Inflammatory macrophage treated with lipopolysaccharide for 1 hour (primary cell): ENCODE measurements at places on chromosomes 6 and 20.

DNA sequence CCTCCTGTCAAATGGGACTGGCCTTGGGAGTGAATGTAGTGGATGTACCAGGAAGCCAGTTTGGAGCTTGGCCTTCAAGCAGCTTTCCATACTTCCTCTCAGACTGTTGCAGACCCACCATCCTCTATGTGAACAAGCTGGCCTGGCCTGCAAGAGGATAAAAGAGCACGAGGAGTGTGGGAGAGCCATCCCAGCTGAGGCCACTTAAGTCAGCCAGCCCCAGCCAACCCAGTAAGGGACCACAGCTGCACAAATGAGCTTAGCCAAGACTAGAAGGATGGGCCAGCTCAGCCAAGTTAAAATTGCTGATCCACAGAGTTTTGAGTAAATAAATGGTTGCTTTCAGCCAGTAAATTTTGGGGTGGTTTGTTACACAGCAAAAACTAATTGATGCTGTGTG lies 156.9 kb upstream of the SOX4 start:
- no peak for DNase-seq

GRCh38 chr6:144362042-144363018 lies 77.2 kb downstream of the UTRN start:
- DNase-seq, result peak; percentile 49

DNA sequence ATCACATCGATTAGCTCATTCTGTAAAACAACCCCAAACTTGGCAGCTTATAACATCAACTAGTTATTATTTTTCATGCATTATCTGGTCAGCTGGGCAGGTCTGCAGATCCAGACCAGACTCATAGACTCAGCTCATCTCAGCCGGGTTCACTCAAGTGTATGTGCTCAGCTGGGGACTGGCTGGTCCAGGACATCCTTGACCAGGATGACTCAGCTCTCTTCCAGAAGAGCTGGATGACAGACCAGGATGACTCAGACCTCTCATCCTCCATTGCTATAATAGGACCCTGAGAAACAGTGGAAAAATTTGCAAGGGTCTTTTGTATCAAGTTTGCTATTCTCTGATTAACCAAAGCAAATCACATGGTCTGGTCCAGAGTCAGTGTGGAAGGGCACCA lies 312.5 kb upstream of the PLCB4 start:
- no peak for DNase-seq

DNA sequence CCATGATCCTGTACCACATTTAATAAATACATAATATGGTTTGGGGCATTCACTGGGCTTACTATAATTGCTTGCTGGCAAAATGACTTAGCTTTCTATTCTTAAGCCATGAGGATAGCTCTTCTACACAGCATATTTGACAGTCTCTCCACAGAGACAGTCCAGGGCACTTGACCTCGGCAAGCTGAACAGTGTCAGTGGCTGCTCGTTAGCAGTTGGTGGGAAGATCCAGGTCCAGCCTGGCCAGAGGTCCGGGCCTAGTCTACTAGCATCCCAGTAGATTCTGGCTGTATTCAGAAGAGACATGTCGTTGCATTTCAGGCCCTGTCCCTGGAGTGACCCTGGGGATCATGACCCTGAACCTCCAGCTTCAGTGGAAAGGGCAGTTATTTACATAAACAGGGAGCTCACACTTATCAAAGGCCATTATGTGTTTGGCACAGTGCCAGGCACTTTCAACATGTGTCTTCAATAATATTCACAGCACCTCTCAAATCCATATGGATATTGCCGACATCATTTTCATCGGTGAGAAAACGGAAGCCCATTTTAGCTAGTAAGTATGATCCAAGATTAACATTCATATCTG lies 139.0 kb downstream of the IMPG1 start:
- DNase-seq, result no peak

DNA sequence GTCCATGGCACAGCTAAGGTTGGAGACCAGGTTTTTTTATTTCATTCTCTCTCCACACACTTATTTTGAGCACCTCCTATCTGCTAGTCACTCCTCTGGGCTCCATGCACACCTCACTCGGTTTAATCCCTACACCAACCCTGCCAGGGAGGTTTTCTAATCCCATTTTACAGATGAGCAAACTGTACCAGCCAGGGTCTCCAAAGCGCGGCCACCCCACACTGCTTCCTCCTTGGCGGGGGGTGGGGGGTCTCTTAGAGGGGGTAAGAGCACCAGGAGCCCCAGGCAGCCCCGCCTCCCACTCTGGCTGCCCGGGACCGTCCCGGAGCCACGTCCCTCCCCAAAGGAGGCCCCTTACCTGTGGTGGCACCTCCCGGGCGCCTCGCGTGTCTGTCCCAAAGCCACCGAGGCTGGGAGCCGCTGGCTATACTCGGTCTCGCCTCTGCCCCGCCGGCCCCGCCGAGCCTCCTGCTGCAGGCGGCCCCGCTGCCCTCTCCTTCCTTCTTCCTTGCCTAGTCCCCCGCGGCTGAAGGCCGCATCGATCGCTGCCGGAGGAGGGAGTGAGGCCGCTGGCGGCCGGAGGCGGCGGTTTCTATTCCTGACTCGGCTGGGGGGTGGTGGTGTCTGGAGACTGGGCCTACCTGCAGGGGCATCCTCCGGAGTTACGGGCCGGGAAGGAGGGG lies at the start of gene KCNS1:
KCNS1 (minus strand) TSS at position 565 of the 683 bp plus-strand sequence. CDS start 1,891 bp downstream, outside the sequence.
- no peak for DNase-seq

DNA sequence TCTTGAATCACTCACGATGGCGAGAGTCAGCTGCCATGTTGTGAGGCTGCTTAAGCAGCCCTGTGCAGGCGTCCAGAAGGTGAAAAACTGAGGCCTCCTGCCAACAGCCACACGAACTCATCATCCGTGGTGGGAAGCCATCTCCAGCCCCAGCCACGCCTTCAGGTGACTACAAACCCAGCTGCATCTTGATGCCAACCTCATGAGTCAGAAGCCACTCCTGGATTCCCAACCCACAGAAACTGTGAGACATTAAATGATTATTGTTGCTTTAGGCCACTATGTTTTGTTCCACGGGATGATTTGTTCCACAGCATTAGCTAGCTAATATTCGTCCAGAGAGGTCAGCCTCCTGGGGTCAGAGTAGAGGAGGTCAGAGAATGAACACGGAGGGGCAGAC lies 80.5 kb downstream of the SNX5 start:
- no peak for DNase-seq

DNA sequence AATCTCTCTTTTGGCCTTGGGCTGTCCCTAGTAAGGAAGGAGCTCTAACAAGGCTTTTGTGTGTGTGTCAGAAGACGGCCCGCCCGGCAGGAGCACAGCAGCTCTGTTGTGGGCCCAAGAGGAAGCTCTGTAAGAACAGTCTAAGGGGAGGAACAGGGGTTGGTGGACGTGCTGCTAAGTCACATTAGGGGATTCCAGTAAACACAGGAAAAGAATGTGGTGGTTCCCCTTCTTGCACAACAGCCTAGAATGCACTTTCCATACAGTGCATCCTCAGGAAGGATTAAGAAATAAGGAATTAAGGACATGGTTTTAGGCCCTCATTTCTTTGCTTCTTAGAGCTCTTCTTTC lies 114.5 kb downstream of the RNF144B start:
- peak; percentile 99 for DNase-seq

GRCh38 chr20:32535316-32535952 lies 49.7 kb downstream of the NOL4L start:
- no peak for DNase-seq

- DNase-seq, result no peak
Measured at GRCh38 chr6:155077331-155077730, 82.2 kb downstream of the TIAM2 start.

DNA sequence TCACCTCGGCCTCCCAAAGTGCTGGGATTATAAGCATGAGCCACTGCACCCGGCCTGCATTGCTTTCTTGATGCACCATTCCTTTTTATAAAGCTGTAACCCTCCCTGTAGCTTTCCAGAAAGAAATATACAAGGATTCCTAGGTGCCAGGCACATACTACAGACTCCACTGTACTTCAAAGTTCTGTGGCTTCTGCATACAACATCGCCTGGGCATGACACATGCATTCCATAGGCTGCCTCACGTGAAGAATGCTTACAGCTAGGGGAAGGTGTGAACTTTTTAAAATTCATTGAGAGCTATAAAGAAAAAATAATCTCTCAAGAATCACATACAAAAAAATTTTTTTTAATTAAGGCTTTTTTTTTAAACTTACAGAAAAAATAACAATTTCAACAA lies 50.2 kb downstream of the TRAM2 start:
- DNase-seq, result no peak

GRCh38 chr6:126064748-126065401 lies 78.5 kb downstream of the TRMT11 start:
- no peak for DNase-seq

DNA sequence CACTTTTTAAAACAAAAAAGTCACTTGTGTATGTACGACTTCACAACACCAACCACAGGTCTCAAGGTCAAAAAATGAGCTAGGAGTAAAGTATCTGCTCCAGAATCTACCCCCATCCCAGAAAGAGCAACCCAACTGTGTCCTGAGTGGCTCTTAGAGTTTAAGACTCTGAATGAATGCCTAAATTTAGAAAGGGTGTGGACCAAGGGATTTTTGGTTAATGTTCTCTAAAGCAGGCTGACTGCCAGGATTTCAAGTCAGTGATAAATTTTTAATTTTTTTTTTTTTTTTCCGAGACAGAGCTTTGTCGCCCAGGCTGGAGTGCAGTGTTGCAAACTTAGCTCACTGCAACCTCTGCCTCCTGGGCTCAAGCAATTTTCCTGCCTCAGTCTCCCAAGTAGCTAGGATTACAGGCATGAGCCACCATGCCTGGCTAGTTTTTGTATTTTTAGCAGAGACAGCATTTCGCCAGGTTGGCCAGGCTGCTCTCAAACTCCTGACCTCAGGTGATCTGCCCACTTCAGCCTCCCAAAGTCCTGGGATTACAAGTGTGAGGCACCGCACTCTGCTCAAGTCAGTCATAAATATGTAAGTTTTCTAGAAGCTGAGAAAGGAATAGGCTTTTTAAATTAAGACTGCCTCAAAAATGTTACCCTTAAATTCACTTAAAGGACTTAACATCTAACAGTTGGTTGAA lies 20.2 kb downstream of the STAU1 start:
- DNase-seq, result no peak
